ENCODE measurements at places on chromosomes 6 and 20.

GRCh38 chr6:110083875-110084585 is 95.4 kb downstream of the WASF1 start:
- DNase-seq, result no peak

DNA sequence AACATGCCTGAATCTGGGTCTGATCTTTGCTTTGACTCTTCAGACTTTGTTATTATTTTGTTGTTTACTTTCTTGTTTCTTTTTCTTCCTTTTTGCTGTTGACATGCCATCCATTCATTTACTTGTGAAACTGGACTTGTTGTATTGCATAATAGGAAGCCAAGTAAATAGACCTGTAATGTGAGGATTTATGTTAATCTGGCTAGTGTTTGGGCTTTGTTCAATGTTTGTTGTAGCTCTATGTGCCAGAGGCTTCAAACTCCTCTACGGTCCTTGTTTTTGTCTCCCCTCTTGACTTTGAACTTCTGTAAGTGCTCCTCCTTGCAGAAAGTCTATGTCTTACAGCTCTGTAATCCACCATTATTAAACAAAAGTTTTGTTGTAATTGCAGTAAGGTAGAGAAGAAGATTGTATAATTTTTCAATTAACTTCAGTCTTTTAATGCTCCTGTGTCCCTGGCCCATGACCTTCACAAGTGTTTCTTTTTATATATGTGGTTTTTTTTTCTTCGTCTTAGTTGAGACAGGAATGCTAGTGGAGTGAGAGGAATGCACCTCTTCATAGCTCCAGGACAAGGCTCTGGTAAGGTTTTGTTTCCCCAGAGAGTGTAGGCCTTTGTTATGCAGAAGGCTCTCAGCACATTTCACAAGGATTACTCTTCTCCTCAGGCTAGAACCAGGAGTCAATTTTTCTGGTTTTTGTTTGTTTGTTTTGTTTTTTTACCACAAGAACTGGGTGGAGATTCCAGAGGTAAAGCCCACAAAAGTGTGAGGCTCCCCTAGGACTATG is 1061.8 kb upstream of the CITED2 start:
- DNase-seq, result no peak

- DNase-seq, result no peak
Observed at GRCh38 chr20:18524646-18525045, 16.9 kb downstream of the SEC23B start.

DNA sequence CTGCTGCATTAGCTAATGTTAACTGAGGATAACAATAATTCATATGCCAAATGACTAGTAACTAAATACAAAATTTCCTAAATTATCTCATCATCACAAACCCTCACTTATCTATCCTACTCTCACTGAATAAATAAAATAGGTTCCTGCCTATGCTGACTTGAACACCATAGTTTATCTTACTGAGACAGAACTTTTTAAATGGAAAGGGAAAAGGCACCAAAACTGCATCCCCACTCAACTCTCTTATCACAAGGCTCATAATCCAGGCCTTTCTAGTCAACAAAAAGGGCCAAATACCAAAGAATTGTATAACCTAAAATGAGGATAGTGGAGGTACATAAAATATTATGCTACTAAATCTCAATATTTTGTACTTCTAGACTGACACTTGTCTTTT is 23.1 kb downstream of the OSTM1 start:
- no peak for DNase-seq

DNA sequence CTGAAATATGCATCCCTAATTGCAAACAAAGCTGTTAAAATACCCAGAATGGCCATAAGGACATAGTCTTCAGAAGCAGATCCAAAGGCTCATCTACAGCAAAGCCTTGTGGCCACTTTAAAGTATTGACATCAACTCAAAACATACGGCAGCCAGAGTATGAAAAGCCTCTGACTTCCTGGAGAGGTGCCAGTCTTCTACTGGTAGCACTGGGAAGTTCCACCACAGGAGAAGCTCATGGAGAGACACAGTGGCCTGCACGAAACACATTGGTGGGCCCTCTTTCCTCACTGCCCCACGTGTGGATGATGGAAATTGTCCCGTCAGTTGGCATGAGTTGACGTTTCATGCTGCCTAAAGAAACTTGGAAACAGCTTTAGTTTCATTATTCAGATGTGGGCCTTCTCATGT is 202.6 kb upstream of the HEY2 start:
- DNase-seq, result no peak

DNA sequence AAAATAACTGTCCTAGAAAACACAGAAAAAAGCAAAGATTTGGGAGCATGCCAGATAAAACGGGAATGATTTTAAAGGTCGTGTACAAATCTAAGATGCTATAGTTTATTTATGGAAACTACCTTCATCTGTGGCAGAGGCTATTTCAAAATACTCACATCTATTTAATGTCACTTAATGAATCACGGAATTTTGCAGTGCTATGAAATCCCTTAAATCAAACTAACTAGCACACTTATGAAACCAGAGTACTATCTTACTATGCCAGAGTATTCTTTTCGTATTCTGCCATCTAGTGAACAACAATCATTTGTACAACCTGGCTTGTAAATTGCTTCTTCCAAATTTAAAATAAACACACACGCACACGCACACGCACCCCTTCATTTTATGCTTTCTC is 77.9 kb upstream of the BMP5 start:
- no peak for DNase-seq

- DNase-seq, result no peak
Observed at GRCh38 chr6:41921712-41921998, 356 bp downstream of the BYSL start.

GRCh38 chr6:142045380-142046278 is 87.1 kb upstream of the GJE1 start:
- no peak for DNase-seq

GRCh38 chr6:7922596-7922995 is 12.0 kb upstream of the TXNDC5 start:
- DNase-seq, result no peak

DNA sequence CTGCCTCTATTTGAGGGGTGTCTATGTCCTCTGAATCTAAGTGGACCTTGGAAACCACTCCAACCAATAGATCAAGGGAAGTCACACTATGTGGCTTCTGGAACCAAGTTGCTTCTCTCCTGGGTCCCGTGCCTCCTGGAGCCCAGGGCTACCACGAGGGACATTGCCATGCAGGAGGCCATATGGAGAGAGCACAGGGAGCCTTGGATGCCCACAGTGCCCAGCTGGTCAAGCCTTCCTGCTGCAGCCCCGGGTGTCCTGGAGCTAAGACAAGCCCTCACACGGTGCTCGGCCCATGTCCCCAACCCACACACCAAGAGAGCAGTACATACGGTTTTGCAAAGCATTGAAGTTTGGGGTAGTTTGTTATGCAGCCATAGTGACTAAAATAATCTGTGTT is 231.6 kb downstream of the SYNDIG1 start:
- DNase-seq, result no peak
